ENCODE measurements at places on chromosomes 7 and 10.

GRCh38 chr10:62248465-62248864 is 20.2 kb downstream of the RTKN2 start:
- DNase-seq, result no peak

DNA sequence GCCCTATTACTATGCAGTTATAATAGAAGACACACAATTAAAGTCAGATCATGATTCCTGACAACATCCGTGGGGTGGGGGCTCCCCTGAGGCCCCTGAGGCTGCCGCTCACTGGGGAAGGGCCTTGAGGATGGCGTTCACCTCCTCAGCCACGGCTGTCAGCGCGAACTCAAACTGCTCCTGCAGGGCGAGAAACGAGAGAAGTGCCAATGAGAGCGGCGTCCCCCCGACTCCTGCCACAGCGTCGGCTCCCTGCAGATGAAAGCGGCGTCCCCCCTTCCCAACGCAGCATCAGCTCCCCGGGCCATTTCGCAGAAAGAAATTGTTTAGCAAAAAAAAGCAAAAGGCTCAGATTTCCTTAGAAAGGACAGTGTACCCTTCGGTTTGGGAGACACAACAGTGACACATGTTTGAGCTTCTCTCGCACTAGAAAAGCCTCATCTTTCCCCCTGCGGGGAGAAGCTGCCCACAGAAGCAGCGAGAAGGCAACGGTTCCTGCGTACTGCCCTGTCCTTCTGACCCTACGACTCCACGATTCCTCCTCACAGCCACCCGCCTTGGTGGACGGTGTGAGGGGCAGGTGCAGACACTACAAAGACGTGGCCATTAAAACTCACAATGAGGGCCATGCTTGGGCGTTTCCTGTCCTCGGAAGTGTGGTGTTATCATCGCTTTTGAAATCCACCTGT is 203.9 kb downstream of the DNAJB6 start:
- no peak for DNase-seq

- DNase-seq, result peak; percentile 33
These were observed 1.7 kb upstream of the CXCL12 start for GRCh38 chr10:44386546-44387052.

GRCh38 chr7:141012696-141013344 is 1.9 kb downstream of the MRPS33 start:
- DNase-seq, result no peak

GRCh38 chr10:58723966-58724365 is 211.3 kb downstream of the BICC1 start:
- DNase-seq, result no peak

DNA sequence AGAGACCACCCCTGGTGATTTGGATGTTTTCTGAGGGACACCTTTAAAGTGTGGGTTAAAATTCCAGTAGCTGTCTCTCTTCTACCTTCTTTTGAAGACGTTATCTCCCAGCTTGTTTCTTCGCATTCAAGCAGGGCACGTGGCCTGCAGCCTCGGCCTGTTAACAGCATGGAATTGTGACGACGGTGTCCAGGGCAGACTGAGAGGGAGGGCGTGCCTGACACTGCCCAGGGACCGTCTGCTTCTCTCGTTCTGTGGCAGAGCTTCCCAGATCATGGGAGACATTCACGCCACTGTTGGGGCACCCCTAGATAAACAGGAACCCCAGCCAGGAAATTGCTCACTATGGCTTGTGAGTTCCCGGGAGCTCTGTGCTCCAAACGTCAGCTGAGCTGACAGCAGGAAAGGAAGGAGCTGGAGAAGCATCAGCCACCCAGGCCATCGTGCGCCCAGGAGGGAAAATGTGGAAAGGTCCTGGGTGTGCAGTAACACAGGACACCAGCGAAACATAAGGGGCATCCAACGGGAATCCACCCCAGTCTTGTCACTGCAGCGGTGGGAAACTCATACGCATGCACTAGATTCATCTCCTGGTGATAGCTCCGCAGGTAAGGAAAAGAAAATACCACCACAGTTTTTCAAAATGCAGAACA is 41.1 kb upstream of the RBM33 start:
- DNase-seq, result no peak

GRCh38 chr10:3493621-3494020 is 291.4 kb downstream of the KLF6 start:
- DNase-seq, result no peak

DNA sequence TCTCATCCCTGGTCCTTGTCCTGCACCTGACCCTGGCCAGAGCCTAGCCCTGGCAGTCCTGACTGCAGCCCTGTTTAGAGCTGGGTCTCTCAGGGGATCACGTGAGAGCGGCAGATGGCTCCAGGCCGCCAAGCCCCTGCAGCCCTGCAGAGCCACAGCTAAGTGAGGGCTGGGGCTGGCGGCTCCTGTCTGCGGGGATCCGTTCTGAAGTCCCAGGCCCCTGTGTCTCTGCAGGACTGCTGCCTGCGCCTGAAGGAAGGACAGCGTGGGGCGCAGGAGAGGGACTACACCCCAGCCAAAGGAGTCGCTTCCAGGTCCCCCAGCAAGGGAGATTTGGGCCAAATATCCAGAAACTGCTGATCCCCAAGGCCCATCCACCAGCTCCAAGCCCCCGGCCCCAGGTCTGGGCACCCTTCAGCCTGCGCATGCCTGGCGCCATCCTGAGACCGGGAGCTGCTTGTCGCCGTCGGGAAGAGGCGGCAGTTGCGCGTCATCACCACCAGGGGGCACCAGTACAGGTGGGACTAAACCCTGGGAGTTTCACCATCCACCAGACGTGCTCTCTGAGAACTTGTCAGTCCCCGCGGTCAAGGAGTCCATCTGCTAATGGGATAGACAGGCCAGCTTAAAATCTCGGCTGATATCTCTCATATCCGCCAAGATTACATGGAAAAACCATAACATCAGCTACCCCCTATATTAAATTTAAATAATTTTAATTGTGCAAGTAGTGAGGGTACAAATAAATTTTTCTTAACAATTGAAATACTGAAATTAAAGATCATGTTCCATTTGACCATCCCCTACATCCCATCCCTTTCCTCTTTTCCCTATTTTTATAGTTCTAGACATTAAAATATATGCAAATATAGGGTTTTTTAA is 25.1 kb upstream of the GHRHR start:
- peak; percentile 90 for DNase-seq

DNA sequence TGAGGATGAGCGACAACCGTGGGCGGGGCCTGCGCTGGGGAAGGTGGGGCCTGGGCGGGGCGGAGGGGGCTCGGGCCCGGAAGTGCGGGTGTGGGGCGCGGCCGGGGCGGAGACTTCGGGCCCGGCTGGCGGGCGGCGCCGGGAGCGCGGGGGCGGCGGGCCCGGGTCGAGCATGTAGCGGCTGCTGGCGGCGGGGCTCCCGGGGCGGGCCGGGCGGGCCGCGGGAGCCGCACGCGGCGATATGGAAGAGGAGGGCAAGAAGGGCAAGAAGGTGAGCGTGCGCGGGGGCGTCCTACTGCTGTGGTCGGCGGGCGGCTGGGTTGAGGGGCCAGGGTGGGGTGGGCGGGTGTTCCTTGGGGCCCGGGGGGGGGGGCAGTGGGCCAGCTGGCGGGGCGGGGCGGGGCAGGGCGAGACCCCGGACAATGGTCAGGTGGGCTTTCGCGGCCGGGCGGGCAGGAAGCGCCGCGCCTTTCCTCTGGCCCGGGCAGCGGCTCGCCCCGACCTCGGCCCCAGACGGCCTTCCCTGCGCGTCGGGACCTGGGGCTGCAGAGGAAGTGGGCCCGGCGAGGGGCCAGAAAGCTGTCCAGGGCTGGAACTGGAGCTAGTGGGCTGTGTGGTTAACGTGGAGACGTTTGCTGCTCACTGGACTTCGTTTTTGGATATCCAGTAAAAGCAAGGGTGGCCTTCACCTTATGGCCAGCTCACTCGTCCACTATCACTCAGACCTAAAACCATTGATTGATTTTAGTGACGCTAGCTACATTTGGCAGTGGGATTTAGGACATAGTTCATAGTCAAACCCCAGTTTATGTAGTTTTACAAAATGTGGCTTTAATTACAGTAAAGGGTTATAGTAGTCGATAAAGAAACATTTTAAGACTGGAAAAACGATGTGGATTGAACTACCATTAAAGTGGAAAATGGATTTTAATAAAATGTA is at the start of gene CCM2:
TSS of gene CCM2 (plus strand) at position 109 of the 940 bp plus-strand sequence. CDS start at position 242, 133 bp downstream.
- DNase-seq, result no peak

DNA sequence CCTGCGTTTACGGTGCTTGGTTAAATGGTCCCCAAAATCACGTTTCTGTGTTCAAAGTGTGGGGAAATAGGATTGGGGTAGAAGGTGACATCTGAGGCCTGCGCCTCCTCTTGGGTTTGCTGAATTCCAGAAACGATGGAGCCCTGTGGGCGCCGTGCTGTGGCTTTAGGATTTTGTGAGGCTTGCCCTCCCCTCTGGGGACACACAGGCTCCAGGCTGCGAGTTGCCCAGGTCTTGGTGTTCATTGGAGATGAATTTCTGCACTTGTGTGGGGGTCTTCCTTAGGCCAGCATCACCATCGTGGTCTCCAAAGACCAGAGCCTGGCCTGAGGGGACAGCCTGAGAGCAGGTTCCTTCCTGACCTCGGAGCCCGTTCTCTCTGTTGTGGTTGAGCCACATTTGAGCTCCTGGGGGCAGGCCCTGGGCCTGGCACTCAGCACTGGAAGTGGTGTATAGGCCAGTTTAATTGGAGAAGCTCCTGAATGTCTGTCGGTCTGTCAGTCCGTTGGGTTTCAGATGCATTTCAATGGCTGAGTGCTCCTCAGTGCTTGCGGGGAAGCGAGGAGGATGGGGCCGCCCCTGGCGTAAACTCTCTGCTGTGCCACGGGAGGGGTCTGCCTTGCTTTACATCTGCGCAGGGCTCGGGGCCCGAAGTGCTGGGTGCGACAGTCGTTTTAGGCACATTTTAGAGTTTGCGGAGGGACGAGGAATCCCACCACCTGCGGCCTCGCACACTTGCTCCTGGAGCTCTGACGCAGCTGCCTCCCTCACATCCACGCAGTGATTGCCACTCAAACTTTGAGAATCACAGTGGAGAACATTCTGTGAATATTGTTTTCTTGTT is 71.7 kb downstream of the DNAJB6 start:
- no peak for DNase-seq

DNA sequence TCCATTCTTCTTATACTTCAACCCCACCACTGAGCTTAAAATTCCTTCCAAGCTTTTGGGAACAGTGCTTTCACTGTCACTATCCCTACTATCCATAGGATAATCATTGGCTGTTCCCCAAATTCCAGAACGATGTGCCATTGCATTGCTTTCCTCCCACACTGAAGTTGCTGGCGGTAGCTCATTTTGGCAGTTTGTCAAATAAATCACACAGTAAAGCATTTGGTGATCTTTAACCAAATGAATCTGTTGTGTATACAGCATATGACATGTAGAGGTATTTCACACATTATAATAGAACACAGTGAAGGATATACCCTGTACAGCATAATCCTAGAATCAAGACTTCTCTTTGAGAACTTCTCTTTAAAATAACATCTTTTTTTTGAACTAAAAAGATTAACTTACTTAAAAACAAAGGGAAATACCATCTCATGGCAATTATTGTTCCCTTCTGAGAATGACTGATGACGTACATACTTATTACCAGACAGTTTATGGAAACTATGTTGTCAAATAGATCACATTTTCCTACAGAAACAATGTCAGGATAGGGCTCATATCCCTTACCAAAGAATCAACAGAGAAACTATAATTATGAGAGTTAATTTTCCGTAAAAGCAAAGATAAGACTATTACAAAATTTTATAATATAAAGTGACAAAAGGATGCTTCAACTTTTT is 93.6 kb downstream of the CTNNA3 start:
- peak; percentile 41 for DNase-seq

- DNase-seq, result no peak
These were observed 30.1 kb downstream of the VPS41 start for GRCh38 chr7:38878694-38879457.

GRCh38 chr7:129438839-129439651 is 4.8 kb downstream of the STRIP2 start:
- DNase-seq, result peak; percentile 25

DNA sequence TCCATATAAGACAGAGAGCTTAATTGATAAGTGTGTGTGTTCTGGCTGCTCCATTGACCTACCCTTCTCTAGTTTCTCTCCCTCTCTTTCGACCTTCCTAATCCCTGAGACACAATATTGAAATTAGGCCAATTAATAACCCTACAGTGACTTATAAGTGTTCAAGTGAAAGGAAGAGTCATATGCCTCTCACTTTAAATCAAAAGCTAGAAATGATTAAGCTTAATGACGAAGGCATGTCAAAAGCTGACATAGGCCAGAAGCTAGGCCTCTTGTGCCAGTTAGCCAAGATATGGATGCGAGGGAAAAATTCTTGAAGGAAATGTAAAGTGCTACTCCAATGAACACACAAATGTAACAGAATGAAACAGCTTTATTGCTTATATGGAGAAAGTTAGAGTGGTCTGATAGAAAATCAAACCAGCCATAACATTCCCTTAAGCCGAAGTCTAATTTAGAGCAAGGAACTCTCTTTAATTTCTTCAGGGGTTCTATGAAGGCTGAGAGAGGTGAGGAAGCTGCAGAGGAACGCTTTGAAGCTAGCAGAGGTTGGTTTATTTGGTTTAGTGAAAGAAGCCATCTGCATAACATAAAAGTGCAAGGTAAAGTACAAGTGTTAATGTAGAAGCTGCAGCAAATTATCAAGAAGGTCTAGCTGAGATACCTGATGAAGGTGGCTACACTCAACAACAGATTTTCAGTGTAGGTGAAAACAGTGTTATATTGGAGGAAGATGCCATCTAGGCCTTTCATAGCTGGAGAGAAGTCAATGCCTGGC is 53.8 kb downstream of the ST7 start:
- DNase-seq, result no peak

DNA sequence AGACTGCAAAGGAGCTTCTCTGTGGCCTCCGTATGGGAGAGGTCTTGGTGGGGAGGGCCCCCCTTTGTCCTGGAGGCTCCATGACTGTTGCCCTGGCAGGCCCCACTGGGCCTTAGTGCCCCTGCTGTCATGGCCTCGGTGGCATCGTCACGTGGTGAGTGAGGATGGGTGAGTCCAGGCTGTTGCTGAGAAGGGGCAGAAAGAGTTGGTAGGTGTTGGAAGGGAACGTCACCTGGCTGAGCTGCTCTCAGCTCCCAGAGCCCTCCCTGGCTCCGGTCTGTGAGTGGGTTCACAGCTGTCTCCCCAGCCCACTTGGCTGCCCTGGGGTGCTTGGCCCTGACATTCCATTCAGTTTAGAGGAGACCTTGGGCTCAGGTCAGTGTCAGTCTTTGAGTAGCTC is 16.1 kb downstream of the SFRP5 start:
- DNase-seq, result no peak

- DNase-seq, result peak; percentile 35
These were observed 649 bp downstream of the IDE start for GRCh38 chr10:92573091-92573797.

DNA sequence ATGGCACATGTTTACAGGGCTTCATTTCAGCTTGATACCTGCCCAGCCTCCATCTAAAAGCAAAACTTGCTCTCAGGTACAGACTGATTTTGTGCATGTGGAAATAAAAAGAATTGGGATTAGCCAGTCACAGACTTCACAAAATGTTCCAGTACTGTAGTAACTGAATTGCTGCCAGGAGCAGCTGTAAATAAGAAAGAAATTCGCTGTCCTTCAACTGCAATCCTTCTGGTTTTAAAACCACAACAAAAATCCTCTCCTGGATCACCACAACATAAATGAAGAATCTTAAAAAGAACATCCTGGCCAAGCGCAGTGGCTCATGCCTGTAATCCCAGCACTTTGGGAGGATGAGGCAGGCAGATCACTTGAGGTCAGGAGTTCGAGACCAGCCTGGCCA is 3.9 kb upstream of the MIOS start:
- no peak for DNase-seq
